CD4-positive, alpha-beta T cell treated with Interleukin-10 for 1 hour (primary cell): ENCODE measurements at places on chromosomes 12 and 14.
A peak's percentile ranks its signal among the peaks of the same experiment; 100 is the strongest.

DNA sequence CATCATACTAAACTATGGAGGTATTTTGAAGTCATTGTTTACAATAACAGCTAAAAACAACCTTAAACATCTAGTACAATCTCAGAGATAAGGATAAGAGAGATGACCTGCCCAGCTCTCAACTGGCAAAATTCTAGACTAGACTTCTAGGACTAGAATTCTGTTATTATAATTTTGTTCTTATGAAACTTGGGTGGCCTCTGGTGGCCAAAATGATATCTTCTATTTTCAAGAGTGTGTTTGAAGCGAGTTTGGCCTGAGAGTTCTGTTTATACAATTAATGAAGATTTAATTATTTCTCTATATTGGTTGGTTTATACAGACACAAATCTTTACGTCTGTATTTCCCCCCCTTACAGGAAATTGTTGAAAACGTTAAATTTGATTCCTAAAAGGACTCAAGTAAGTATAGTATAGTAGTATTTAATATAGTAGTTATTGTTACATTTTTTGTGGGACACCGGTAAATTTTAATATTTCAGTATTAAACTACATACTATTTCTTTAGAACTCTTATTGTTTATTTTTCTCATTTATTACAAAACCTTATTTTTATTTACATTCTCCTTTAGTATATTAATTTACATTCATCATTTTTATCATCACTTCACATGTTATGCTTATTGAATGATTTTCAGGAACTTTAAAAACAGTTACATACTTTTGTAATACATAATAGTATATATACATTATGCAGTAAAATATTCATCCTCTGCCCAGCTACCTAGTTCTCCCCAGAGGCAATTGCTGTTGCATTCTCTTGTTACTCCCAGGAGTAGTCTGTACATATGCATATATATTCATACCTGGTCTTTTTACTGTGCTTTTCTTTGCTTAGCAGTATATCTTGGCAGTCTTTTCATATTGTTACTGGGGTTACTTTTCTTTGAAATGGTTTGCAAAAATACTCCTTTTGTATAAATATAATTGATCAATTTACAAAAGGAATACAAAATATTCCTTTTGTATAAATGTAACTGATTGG is 6.6 kb downstream of the PPHLN1 start:
- peak; percentile 64 for DNase-seq

GRCh38 chr12:72304751-72305150 is 32.6 kb downstream of the TRHDE start:
- DNase-seq, result no peak

DNA sequence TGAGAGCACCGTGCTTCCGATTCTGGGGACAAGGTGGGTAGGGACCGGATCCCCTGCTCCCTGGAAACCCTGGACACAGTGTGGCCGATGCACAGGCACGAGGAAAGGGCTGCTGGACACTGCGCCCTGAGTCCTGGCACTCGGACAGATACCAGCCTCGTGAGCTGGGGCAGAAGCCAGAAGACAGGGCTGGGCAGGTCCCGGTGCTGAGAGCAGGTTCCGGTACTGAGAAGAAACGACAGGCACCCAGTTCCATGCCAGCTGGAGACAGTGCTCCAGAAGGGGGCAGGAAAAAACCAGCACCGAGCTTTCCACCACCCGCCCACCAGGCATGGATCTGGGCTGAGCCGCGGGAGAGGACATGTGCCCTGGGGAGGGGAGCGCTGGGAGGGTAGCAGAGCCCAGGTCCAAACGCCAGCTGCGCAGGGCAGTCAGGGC is 6.5 kb downstream of the XRCC3 start:
- no peak for DNase-seq

DNA sequence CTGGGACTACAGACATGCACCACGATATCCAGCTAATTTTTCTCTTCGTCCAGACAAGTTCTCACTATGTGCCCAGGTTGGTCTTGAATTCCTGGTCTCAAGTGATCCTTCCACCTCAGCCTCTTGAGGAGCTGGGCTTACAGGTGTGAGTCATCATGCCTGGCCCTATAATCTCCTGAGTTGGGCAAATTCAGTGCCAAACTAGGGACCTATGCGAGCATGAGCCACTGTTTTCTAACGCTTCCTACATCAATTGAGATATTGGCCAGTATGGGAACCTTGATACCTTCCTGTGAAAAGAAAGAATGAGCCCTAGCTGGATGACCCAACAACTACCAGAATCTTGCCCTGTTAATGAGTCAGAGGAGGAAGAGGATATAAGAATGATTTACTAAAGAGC is 585.2 kb downstream of the C12orf50 start:
- DNase-seq, result no peak
